Skeletal muscle cell (primary cell): ENCODE measurements at places on chromosomes 2 and 18.

DNA sequence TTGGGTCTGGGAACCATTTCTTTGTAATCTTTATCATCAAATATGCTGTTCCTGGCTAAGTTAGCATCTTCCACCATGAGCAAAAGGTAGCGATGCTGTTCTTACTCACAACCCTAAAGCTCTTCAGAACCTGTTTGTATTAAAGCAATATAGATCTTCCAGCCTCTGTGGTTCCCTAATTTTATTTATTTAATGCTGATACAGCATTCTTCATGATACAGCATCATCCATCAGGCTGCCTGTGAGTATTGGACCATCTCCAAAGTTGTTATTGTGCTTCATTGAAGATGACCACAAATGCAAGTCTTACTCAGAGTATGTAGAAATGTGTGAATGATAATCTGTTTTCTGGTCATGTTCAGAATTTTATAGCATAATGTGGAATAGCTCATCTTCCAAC, 40.9 kb upstream of the CTLA4 start:
- DNase-seq: no peak

- no peak for DNase-seq
Observed at GRCh38 chr2:20880221-20880771, 57.4 kb upstream of the LDAH start.

DNA sequence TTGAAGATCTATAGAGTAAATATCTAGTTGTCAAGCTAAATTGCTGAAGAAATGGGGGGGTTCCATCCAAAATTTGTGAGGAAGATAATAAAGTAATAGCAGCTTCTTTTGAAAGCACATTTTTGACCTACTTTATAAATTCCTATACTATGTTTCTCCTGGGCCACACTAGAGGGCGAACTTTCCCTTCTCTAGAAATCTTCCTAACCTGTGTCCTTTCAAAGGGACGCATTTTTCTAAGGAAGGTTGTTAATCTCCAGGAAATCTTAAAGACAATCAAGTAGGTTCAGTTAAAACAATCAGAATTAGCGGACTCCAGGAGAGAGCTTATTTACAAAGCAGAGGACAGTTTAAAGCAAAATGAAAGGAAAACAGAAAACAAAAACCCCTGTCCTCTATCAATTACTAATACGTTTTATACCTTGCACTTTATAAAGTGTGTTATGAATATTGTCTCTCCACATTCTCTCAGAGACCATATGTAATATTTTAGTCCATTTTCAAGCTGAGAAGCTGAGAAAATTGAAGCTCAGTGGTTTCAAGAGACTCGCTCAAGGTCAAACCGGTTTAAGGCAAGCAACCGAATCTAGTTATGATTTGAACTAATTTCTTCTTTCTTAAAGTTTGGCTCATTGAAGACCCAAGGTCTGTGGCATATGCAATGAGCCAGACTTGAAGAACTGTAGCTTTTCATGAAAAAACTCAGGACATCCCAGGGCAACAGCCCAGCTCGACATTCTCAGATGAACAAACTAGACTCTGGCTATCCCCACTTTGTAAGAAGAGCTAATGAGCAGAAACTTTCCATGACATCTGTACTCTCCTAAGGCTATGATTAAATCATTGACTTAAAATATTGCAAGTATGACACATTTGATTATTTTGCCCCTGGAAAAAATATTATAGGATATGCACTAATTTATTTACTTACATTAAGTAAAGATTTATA, 273.6 kb downstream of the PAX3 start:
- no peak for DNase-seq

- no peak for DNase-seq
Observed at GRCh38 chr2:157447741-157448140, 3.9 kb upstream of the CYTIP start.
